ENCODE measurements at places on chromosomes 16 and 17.
A peak's percentile ranks its signal among the peaks of the same experiment; 100 is the strongest.

GRCh38 chr17:5467416-5467815, 1.4 kb downstream of the DHX33 start:
- DNase-seq = peak; percentile 11

DNA sequence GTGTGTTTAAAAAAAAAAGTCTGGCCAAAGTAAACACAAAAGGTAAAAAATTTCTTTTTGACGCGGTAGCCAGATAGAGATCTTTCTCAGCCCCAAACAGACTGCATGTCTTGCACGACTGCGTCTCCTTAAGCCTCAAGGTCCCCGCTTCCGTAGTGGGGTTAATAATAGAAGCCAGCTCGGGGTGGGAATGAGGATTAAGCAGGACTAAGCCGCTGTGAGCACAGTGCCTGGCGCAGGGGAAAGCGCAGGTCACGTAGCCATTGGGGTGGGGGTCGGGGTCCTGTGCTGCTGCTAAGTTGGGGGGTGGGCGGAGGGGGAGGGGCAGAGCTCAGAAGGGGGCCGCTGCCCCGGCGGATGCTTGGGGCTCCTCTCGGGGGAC, 521 bp downstream of the GGA2 start:
- peak; percentile 47 for DNase-seq

GRCh38 chr17:76993651-76994050, 125.4 kb downstream of the MGAT5B start:
- no peak for DNase-seq

DNA sequence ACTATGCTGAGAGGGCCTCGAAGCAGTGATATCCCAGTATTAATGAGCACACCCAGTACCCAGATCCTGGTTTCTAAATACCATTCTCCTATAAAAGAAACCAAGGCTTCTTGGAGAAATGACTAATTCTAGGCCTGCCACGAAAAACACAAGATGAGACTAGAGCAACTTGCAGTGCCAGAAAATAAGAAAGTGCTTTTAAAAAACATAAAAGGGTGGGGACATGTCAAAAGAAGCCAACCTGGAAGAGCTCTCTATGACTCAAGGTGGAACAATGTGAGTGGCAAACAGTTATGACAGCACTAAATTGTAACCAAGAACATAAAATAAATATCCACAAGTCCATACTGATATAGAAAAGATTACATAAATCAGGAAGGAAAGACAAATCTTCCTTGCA, 153.2 kb upstream of the KCNJ18 start:
- DNase-seq = no peak

DNA sequence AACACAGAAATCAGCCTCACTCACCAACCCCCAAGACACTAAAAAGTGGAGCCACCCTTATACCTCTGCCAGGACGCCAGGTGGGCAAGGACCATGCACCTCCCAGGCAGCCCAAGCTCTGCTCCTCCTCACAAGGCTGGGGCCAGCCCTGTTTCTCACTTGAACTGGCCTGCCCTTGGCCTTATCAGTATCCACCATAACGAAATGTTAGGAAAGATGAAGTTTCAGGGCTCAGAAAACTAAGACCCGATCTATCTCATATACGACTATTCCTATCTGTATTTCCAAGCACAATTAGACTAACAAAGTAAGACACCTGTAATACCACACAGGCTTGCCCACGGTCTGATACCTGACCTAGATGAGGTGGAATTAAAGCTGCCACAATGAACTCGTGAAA, 6.9 kb downstream of the FBXO31 start:
- no peak for DNase-seq

DNA sequence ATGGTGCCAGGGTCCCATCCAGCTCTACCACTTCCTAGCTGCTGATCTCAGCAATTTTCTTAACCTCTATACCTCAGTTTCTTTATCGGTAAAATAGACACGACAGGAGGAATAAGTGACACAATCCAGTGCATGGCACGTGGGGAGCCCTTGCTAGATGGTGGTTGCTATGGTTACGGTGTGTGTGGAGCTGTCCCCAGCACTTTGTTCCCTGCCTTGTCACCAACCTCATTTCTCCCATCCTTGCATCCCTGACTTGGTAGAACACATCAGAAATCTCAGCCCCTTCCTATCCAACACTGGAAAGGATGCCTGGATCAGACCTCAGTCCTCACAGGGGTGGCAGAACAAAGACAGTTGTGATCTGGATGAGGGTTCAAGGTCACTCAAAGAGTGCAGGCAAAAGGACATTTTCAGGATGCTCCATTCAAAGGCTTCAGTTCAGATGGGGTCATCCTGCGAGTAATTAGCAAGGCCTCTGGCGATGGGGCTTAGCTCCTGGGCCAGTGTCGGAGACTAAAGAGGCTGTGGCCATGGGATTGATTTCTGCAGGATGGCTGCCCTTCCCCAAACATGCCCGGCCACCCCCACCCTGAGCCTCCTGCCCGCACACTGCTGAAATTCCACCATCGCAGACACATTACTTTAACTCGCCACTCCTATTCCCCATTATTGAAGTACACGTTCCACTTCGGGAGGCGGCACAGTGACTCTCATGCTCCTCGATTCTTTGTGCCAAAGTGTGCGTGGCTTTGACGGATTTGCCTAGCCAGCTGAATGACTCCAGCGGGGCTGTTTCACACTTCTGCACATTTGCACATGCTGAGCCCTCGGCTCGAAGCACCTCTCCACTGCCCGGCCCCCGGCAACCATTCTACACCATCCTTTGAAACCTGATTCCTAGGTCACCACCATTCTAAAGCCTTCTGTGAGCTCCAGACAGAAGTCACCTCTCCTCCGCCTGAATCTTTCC, 40.3 kb downstream of the WNT3 start:
- no peak for DNase-seq

- DNase-seq = no peak
Observed at GRCh38 chr17:56658648-56659047, 65.1 kb downstream of the NOG start.

GRCh38 chr17:61075988-61076387, 323.7 kb upstream of the TBX2 start:
- no peak for DNase-seq

DNA sequence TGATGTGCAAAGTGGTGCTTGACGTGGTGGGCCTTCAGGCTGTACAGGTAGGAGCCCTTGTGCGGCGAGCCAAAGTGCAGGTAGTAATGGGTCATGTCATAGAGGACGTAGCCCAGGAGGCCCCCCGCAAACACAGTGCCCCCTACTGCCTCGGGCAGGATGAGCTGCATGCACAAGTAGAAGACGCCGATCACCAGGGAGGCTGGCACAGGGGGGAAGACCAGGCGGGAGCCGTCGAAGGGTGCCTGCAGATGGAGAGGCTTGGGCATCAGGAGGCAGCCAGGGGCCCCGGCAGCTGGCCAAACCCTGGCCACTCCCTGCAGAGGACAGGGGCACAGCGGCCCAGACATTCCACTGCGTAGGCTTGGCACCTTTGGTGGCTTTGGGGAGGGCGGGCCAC, 15.7 kb upstream of the MLKL start:
- no peak for DNase-seq

DNA sequence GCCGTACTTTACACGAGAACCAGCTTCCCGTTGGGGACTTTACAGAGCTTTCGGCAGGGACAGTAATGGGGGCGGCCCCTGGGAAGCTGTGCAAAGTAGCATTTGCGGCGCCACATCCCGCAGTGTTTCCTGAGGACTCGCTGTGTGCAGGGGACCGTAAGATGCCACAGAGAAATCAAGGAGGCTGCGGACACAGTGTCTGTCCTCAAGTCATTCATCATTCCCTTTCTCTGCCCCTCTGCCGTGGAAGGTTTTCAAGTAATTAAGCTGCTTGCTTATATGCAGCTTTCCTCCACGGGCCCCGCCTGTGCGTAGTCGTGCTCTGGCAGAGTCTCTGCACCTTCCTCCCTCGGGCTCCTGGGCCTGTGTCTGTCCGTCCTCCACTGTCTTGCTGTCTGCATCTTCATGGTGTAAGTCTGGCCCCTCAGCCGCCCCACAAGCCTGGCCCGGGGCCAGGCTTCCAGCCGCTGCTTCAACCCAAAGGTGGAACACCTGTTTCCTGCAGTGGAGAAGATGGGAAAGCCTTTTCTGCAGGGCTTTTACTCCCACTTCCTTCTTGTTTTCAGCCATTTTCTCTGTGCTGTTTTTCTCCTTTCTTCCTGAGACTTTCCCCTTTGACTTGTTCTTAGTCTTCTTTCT, 216.9 kb upstream of the CHMP6 start:
- no peak for DNase-seq

GRCh38 chr17:17820463-17821158, 16.2 kb downstream of the SREBF1 start:
- no peak for DNase-seq

DNA sequence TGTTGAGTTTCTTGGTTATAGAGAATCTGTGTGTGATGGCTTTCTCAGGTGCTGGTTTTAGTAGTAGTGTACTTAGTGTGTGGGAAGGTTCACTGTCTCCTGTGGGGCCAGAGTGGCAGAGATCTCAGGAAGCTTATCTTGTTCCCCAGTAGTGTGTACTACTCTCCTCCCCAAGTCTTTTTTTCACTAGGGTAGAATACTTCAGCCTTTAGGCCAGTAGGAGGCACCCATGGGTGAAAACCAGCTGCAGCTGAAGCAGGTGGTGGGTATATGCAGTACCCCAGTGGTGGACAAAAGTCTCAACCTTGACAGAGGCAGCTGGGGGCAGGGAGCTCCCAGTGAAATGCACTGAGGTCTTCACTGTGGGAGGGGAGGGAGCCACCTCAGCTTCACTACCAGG, 109.9 kb downstream of the PHKB start:
- DNase-seq = no peak

DNA sequence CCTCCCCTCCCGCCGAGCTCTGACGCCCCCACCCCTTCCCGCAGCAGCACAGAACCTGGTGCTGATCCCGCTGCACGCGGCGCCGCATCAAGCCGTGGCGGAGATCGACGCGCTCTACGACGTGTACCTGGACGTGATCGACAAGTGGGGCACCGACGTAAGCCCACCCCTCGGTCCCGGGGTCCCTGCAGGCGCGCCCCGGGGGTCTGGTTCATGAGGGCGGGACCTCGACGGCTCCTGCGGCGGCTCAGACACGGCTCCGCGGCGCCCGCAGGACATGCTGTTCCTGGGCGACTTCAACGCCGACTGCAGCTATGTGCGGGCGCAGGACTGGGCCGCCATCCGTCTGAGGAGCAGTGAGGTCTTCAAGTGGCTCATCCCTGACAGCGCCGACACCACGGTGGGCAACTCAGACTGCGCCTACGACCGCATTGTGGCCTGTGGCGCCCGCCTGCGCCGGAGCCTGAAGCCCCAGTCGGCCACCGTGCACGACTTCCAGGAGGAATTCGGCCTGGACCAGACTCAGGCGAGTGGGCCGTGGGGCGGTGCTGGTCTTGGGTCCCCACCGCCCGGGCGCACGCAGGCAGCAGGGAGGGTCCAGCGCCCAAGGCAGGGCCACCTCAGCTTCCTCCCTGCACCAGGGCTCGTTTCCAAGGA, 1.4 kb downstream of the DNASE1L2 start:
- peak; percentile 43 for DNase-seq

DNA sequence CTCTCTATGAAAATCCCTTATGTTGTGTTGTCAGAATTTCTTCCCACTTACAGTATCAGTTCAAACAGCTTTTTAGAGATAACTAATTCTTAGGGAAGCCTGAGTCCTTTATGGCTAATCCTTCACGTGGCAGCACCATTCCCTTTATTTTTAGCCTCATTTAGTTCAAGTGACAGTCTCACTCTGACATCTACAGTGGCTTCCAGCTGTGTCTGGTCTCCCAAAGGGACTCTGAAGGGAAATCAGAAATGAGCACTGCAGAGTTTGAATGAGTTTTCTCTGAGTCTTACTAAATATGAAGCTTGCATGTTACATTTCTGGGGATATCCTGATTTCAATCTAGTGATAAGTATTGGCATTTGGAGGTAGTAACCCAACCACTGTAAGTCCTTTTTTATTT, 1104.1 kb downstream of the CDH11 start:
- DNase-seq = no peak

DNA sequence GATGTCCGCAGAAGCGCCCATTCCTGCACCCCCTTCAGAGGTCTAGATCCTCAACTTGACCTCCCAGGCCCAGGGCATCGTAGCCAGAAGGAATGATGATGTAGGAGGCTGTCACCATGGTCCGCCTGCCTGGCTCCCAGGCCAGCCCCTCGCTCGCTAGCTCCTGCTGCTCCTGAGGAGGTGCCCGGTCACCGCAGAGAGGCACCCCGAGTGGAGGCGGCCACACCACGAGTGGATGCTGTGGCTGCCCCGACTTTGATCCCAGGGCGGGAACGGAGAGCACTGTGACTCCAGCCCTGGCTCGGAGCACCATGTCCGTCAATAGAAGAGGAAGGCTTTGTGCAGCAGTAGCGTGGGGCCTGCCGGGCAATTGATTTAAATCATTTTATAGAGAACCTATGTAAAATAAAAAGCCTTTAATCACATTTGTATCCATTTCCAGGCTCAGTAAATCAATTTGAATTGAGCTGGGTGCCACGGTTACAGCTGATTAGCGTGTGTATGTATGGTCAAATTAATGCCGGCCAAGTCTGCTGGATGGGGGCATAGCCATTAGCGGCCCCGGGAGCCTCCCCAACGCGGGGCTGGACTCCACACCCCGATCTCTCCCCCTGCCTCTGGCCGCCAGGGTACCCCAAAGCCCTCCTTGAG, 122.6 kb upstream of the GSE1 start:
- no peak for DNase-seq

- DNase-seq = no peak
Observed at GRCh38 chr16:57858635-57859034, 56.3 kb upstream of the KIFC3 start.

GRCh38 chr17:14308965-14309879, 8.3 kb downstream of the HS3ST3B1 start:
- DNase-seq = peak; percentile 99

DNA sequence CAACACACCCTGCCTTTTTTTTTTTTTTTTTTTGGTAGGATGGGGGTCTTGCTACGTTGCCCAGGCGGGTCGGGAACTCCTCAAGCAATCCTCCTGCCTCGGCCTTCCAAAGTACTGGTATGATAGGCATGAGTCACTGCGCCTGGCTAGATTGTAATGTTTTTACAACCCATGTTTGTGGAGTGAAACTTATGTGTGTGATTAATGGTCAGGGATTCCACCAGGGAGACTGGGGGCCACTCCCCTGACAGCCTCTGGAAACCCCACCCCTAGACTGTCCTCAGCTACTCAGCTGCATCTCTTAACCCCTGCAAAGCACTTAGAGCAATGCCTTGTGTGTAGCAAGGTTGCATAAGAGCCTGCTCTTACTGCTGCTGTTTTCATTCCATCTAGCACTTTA, 220.5 kb downstream of the PARN start:
- peak; percentile 70 for DNase-seq

GRCh38 chr17:77308861-77309726, 168.3 kb downstream of the SEC14L1 start:
- DNase-seq = peak; percentile 85

DNA sequence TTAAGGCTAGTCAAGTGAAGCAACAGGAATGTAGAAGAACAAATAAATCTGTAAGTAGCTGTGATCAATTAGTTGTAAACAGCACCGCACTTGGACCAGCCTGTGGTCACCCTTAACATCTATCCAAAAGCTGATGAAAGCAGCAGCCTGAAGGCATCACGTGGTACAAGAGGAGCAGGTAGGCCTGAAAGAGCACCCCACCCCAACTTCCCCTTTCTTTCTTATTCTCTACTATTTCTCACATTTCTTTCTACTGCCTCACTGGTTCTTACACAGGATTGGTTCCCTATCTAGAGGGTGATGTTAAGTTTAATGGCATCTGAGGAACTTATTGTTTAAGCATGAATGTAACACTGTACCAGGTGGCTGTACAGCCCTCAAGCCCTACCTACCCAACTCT, 42.6 kb upstream of the CLEC18B start:
- DNase-seq = no peak

GRCh38 chr16:16012144-16012543, 62.7 kb downstream of the ABCC1 start:
- DNase-seq = no peak

GRCh38 chr17:38907930-38908675, 17.3 kb upstream of the LASP1NB start:
- DNase-seq = no peak

Measured in astrocyte of the hippocampus (primary cell).